CD4-positive, CD25-positive, alpha-beta regulatory T cell (primary cell): ENCODE measurements at places on chromosomes 16 and 17. TPM values are rescaled to one million over a fixed set of nuclear protein-coding genes. Genes with fewer than 3 reads are reported as not detected.

DNA sequence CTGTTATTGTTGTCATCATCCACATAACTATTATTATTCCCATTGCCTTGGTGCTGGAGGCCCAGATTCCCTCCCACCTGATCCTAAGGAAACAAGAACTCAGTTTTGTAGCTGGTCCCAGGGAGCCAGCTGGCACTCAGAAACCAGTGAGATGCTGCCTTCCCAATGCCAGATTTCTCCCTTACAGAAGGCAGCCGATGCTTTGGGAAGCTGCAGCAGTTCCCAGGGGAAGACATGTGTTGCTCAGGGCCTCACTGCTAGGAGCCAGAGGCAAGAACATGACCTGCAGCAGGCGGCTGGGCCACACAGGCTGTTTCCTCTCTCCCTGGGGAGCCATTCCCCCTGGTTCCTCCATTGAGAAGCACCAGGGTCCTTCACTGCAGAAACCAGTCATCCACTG, 59.9 kb upstream of the GRIN2A start:
- no peaks in the 10 kb centered on the region for H3K36me3 ChIP-seq
- H3K4me3 ChIP-seq, result no peak overlapping the region
- H3K27ac ChIP-seq, result no peak overlapping the region

The TPSD1 gene
- total RNA-seq, result not detected

The GLIS2 gene
- total RNA-seq, result not detected

GRCh38 chr16:53281859-53282258, 152.4 kb upstream of the RBL2 start:
- H3K27ac ChIP-seq, result no peak overlapping the region
- H3K36me3 ChIP-seq, result peaks cover 9% of the 10 kb centered on the region
- no peak for DNase-seq
- no peaks in the 10 kb centered on the region for H3K27me3 ChIP-seq
- H3K4me3 ChIP-seq, result no peak overlapping the region
- H3K4me1 ChIP-seq, result no peaks in the 10 kb centered on the region

GRCh38 chr17:37607637-37608331, 1.4 kb downstream of the SYNRG start:
- peaks cover 57% of the 10 kb centered on the region for H3K4me1 ChIP-seq
- no peaks in the 10 kb centered on the region for H3K27me3 ChIP-seq
- peaks cover 4% of the 10 kb centered on the region for H3K36me3 ChIP-seq
- DNase-seq, result peak; percentile 71

DNA sequence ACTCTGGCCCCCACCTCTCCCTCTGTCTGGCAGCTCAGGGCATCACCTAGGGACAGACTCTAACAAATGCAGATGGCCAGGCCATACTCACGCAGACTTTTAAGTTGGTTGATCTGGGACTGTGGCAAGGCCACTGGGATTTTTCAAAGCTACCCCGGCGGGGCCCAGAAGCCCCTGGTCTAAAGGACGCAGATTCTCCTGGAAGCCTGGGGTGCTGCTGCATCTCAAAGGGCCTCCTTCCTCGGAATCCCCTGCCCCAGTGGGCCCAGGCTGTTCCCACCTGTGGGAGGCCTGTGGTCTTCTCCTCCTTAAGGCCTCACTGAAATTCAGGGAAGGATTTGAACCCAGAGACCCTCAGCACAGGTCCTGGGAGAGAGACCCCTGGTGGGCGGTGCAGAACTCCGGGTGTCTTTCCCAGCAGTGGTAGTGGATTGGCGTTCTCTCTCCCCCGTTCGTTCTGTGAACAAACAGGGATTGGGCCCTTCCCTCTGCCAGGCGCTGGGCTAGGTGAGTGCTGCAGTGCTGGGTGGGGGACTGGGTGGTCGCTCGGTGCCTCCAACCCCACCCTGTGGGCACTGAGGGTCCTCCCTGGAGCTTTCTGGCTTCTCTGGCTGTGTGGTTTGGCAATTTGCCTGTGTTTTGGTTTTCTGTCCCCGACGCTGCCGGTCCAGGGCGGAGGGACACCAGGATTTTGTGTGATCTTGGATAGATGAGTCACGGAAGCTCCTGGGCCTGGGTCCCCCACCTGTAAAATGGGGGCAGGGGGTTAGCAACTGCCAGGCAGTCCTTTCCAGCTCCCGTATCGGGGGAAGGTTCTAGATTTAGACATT, 160.5 kb upstream of the GSE1 start:
- no peak for DNase-seq
- H3K27me3 ChIP-seq, result no peaks in the 10 kb centered on the region
- H3K4me3 ChIP-seq, result no peak overlapping the region

DNA sequence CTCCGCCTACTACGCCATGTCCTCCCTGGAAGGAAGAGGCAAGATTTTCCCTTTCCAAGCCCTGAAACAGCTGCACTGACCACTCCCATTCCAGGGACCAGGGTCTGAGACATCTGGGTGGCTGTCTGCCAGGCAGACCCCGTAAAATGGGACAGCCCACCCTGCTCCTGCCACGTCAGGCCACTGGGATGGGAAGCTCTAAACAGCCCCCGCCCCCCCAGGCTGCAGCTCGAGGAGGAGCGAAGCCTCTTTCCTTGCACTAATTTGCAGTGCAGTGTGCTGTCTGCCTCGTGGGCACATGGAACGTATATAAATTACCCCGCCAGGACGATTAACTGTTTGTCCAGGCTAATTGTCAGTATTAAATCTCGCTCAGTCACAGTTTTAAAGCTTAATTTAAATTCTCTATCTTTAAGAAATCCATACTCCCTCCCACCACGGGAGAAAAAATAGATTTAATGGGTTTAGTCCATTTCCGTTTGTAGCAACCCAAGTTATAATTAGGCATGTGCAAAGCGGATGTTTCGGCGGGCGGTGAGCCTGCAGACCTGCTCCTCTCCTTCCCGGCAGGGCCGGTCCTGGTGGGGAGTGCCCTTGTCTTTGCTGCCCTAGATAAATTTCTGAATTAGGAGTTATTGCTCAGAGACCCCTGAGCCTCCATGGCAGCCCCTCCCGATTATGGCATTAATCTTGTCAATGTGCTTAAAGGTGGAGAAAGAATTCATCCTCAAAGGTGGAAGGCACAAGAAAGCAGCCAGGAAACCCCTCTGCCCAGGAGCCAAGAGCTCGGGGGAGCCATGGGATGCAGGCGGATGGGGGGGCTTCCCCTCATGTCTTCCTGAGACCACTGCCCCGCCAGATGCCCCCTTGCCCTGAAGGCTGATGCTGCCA, 268.0 kb upstream of the TNRC6C start:
- H3K36me3 ChIP-seq, result no peaks in the 10 kb centered on the region
- H3K4me1 ChIP-seq, result peaks cover 23% of the 10 kb centered on the region
- H3K4me3 ChIP-seq, result peak overlapping the region; percentile 71
- DNase-seq, result no peak

The AANAT gene
- total RNA-seq, result not detected

The GP1BA gene
- 1.9 TPM for total RNA-seq

DNA sequence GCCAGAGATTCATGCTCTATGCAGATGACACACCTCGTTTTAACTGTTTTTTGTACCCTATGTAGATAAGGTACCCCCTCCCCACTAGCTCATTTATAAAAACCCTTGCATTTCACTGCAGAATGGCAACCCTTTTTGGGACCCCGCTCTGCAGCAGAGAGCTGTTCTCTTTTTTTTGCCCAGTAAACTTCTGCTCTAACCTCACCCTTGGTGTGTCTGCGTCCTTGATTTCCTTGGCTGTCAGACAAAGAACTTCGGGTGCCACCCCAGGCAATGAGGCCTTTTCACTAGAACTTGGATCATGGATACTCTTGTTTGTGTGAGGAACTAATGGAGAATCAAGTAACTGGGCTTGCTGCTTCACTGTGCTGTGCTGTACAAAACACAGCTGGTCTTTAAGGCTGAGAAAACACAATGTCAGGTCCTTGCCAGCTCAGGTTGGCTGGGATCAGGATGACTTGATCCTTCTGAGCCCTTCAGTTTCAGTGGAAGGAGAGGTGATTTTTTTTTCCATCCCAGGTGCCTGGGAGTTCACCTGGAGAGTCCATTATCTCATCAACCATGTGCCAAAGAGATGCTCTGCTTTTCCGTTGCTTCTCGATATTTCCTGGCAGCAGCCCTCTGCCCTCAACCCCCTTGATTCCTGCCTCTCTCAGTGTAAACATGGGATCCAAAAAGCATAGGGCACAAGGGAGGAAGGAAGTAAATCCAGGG, 133.2 kb upstream of the FAM20A start:
- peaks cover 5% of the 10 kb centered on the region for H3K27me3 ChIP-seq
- no peak for DNase-seq
- no peak overlapping the region for H3K27ac ChIP-seq
- no peaks in the 10 kb centered on the region for H3K36me3 ChIP-seq
- H3K4me1 ChIP-seq, result no peaks in the 10 kb centered on the region

The MT1A gene
- total RNA-seq, result not detected

DNA sequence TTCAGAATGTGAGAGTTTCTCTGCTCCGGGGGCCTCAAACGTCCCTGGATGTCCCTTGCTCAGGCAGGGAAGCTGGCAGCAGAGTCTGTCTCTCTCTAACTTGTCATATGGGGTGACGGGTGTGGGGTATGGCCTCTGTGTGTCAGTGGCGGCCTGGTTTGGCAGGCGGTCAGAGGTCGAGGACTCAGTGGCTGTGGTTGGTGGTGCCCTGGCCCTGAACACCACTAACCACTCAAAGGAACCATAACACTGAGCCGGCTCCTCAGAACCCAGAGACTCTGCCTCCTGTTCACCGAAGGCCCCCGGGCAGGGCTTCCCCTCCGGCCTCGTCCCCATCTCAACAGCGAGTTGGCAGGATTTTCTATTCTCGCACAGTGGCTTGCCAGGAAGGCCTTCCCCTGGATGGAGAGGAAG, 677 bp downstream of the P2RX1 start:
- no peaks in the 10 kb centered on the region for H3K36me3 ChIP-seq
- H3K27me3 ChIP-seq, result no peaks in the 10 kb centered on the region
- no peak overlapping the region for H3K27ac ChIP-seq
- DNase-seq, result no peak
- no peak overlapping the region for H3K4me3 ChIP-seq
- peaks cover 27% of the 10 kb centered on the region for H3K4me1 ChIP-seq

The KCNH6 gene
- not detected for total RNA-seq

DNA sequence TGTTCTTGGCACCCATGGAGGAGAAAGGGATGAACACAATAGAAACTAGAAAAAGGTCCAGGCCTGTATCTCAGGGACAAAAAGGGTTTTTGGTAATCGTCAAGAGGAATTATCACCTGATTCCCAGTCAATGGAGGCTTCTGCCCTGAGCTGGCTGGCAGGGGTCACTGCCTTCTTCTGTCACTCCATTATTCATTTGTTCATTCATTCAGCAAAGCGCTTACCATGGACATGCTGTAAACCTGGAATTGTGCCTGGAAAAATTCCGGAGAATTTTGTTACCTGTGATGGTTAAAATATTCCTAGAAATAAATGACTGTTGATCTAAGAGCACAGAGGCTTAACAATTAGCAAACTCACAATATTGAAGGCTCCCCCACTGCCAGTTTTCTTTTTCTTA, 212.3 kb downstream of the SHISA9 start:
- H3K36me3 ChIP-seq, result no peaks in the 10 kb centered on the region
- H3K4me1 ChIP-seq, result no peaks in the 10 kb centered on the region
- H3K4me3 ChIP-seq, result no peak overlapping the region

The CTRB1 gene
- not detected for total RNA-seq

The PYCARD gene
- 25.0 TPM for total RNA-seq

The GPRC5C gene
- not detected for total RNA-seq

DNA sequence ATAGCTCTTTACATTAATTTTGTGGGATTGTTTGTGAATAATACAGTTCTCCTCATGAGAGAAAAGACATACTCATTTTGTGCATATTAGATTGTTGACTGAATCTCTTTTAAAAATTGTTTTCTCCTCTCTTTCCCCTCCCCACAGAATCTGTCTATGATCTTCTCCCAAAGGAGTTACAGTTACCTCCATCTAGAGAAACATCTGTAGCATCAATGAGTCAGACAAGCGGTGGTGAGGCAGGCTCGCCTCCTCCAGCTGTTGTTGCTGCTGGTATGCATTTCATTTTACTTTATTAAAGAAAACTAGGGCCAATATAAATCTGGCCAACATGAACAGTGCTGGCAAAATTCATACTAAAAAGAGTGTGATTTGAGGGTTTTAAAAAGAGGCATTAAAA, 60.5 kb downstream of the NFAT5 start:
- no peaks in the 10 kb centered on the region for H3K27me3 ChIP-seq
- H3K27ac ChIP-seq, result no peak overlapping the region
- H3K4me1 ChIP-seq, result no peaks in the 10 kb centered on the region
- H3K4me3 ChIP-seq, result no peak overlapping the region
- no peak for DNase-seq

DNA sequence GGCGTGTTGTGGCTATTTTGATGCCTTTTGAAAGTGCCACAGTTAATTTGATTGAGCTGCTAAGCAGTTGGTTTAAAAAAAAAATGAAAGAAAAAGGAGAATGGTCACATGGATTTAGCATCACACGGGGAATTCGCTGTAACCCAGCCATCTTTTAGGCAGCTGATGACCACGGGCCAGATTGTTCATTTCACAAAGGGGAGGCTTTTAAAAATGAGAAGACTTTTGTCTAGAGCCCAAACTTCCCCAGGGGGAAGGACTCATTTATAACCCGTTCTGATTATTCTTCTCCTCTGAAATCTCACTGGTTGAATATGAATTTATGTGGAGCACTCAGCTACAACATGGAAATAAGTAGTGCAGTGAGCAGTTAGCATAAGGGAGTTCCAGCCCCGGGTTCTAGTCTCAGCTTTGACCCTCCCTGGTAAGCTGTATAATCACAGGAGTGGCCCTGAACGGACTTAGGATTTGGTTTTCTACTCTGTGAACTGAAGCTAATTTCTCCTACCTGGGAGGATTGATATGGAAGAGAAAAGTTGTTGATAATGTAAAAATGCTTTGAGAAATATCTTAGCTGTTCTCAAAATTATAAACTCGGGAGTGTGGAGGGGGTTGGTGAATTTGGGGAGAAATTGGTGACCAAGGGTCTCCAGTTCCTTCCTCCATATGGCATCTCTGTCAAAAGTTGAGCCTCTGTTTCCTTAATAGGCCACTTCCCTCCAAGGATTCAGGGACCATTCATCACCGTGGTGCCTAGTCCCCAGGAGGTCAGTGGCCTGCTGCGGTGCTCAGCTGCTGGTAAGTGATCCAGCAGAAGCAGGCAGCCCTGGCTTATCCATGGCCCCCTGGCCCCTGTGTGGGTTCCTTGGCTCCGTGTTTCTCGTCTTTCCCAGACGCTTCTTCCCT, 76.4 kb upstream of the TBX2 start:
- H3K27me3 ChIP-seq, result no peaks in the 10 kb centered on the region
- no peak for DNase-seq
- no peaks in the 10 kb centered on the region for H3K36me3 ChIP-seq
- no peak overlapping the region for H3K4me3 ChIP-seq
- no peaks in the 10 kb centered on the region for H3K4me1 ChIP-seq
- no peak overlapping the region for H3K27ac ChIP-seq

GRCh38 chr16:79184464-79185030, 416.0 kb downstream of the MAF start:
- no peaks in the 10 kb centered on the region for H3K4me1 ChIP-seq
- peaks cover 3% of the 10 kb centered on the region for H3K27me3 ChIP-seq
- no peak overlapping the region for H3K27ac ChIP-seq
- DNase-seq, result no peak
- no peaks in the 10 kb centered on the region for H3K36me3 ChIP-seq
- H3K4me3 ChIP-seq, result no peak overlapping the region

The CCDC92B gene
- total RNA-seq, result 0.12 TPM
